ENCODE measurements at places on chromosomes 4 and X.

GRCh38 chr4:85092536-85092935 is 126.0 kb upstream of the WDFY3 start:
- no peak for DNase-seq

GRCh38 chr4:94536049-94536448 is 84.3 kb downstream of the PDLIM5 start:
- DNase-seq: no peak

DNA sequence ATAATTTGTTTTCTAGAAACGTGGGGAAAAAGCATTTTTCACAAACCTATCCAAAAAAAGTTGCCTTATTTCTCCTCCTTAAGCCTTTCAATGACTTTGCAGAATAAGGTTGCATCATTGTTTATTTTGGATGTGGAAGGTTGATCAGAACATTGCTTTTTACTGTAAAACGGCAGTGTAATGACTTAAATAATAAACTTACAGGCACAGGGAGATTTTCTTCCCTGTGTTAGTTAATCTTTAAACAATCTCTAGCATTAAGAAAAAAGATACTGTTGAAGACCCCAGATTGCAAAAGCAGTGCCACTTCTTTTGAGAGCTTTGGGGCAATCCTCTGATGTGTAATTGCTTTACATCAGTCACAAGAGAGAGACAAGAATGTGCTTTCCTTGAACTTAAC is 153.4 kb downstream of the ARX start:
- no peak for DNase-seq

DNA sequence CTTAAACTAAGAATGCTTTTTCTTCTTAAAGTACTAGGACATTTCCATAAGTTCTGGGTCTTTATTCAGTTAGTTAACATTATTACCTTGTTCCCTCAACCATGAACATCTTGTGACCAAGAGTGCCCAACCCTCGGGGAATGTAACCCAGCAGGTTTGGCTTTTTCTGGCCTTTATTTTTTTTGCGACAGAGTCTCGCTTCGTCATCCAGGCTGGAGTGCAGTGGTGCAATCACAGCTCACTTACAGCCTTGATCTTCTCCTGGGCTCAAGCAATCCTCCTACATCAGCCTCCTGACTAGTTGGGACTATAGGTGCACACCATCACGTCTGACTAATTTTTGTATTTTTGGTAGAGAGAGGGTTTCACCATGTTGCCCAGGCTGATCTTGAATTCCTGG is 65.1 kb downstream of the USP11 start:
- no peak for DNase-seq

DNA sequence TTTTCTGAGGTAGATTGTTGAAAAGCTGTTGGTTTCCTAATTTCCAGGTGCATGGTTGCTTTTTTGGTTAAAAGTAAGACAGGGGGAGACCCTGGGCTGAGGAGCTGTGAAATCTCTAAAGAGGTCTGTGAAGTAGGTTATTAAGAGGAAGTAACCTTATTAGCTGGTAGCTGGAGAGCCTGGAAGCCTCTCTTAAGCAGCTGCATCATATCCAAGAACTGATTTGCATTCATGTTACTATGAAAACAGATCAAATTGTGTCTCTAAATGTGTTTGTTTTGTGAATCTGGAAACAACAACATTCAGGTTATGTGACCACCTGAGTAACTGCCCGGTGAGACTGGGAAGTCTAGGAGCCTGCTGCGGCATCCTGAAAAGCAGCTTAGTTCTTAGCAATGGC is 54.1 kb downstream of the ARHGAP10 start:
- no peak for DNase-seq

DNA sequence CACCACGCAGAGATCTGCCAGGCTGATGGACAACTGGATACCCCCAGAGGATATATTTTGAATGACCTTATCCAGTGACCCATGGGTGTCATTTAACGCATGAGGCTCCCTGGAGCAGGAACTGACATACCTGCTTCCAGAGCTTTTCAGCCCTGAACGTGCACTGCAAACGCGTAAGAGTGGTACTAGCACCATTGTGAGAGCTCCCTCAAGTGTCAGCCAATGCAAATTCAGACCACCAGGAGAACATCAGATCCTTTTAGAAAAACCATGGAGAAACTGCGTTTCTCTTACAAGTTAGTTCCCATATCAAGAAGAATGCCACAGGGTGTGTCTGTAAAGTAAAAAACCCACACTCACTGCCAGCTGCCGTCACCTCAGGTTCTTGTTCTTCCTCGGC is 7.3 kb downstream of the TREX2 start:
- DNase-seq: peak; percentile 54

- DNase-seq: no peak
These were observed 90.7 kb upstream of the S100G start for GRCh38 chrX:16559206-16559619.

DNA sequence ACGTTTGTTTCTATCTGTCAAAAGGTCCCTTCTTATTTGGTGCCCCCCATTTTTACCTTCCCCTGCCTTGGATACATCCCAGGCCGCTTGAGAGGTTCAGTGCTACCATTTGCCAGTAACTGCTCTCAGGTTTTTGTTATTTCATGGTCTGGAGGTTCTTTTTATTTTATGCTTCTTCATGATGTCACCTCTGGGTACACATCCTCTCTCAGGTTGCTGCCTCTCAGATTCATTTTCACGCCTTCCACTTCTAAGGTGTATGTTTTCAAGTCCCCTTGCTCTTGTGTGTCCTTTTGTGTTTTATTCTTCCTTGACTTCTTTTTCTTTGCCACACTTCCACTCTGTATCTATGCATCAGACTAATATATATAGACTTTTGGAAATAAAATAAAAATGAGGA is 640.1 kb upstream of the AADAT start:
- DNase-seq: no peak

DNA sequence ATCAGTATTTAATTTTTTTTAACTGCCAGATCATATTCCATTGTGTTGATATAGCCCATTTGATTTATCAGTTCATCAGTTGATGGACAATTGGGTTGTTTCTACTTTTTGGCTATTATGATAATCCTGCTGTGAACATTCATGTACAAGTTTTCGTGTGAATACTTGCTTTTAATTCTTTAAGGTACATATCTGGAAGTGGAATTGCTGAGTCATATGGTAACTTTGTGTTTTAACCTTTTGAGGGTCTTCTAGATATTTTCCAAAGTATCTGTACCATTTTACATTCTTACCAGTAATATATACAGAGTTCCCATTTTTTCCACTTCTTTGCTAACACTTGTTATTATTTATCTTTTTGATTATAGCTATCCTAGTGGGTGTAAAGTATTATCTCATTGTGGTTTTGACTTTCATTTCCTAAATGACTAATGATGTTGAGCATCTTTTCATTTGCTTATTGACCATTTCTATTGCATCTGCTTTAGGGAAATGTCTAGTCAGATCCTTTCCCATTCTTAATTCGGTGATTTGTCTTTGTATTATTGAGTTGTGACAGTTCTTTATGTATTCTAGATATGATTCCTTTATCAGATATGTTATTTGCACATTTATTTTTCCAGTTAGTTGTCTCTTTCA is 75.2 kb upstream of the NUDT6 start:
- no peak for DNase-seq

- no peak for DNase-seq
These were observed 43.6 kb downstream of the TMEM131L start for GRCh38 chr4:153509724-153510123.

DNA sequence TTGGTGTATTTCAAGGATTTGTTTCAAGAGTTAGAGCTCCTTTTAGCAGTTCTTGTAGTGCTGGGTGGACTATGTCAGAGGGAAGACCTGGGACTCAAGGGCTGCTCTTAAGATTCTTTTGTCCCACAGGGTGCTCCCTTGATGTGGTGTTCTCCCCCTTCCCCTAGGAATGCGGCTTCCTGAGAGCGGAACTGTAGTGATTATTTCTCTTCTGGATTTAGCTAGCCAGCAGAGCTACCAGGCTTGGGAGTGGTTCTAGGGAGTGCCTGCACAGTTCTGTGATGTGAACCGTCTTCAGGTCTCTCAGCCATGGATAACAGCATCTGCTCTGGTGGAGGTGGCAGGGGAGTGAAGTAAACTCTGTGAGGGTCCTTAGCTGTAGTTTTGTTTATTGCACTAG is 336.8 kb downstream of the FSTL5 start:
- no peak for DNase-seq

All from KBM-7 (cell line).